ENCODE measurements at places on chromosomes 1 and 21. TPM values are rescaled to one million over a fixed set of nuclear protein-coding genes. Genes with fewer than 3 reads are reported as not detected.

- no peak for DNase-seq
These were observed 183.0 kb downstream of the ZZZ3 start for GRCh38 chr1:77499466-77499865.

GRCh38 chr1:229360420-229360819 is 17.6 kb upstream of the CCSAP start:
- DNase-seq, result no peak

GRCh38 chr1:87958201-87958600 is 629.5 kb downstream of the LMO4 start:
- DNase-seq, result no peak

- no peak for DNase-seq
These were observed 159.6 kb upstream of the BACE2 start for GRCh38 chr21:41008351-41008750.

GRCh38 chr21:34020005-34020847 is 53.2 kb upstream of the MRPS6 start:
- no peak for DNase-seq

- DNase-seq, result no peak
These were observed 3.0 kb downstream of the MMEL1 start for GRCh38 chr1:2629627-2630497.

DNA sequence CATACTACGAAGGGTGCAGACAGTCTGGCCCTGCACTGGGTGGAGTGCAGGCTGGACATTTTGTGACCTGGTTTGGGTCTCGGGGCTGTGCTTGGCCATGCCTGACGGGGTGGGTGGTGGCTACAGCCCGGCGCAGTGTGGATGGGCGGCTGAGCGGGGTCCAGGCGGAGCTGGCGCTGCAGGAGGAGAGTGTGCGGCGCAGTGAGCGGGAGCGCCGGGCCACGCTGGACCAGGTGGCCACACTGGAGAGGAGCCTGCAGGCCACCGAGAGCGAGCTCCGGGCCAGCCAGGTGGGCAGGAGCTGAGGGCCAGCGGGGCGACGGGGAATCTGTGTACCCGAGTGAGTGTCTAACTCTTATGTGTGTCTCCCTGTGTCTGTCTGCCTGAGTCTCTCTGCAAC is 14.1 kb downstream of the MFAP2 start:
- DNase-seq, result no peak

DNA sequence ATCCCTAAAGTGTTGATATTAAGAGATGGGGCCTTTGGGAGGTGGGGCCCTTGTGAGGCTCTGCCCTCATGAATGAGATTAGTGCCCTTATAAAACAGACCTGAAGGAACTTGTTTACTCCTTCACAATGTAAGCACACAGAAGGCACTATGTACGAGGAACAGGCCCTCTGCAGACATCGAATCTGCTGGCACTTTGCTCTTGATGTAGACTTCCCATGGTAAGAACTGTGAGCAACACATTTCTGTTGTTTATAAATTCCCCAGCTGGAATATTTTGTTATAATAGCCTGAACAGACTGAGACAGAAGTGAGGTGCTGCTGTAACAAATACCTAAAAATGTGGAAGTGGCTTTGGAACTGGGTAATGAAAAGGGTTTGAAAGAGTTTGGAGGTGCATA is 193.2 kb downstream of the TGFB2 start:
- no peak for DNase-seq

DNA sequence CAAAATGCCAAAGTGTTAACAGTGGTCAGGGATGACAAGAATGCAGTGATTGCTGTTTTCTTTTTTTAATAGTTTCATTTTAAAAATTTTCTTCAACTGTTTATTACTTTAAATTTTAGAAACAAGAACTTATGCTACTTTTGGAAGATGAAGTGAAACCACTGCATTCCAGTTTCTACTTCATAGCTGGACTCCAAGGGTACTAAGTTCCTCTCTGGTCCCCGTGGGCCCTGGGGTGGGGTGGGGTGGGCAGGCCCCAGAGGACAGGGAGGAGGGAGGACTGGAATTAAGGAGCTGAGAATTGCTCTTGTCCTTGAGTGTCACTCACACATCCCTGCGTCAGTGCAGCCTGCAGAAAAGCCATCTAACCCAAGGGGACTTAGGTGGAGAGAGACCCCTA is 97.3 kb downstream of the RAVER2 start:
- no peak for DNase-seq

DNA sequence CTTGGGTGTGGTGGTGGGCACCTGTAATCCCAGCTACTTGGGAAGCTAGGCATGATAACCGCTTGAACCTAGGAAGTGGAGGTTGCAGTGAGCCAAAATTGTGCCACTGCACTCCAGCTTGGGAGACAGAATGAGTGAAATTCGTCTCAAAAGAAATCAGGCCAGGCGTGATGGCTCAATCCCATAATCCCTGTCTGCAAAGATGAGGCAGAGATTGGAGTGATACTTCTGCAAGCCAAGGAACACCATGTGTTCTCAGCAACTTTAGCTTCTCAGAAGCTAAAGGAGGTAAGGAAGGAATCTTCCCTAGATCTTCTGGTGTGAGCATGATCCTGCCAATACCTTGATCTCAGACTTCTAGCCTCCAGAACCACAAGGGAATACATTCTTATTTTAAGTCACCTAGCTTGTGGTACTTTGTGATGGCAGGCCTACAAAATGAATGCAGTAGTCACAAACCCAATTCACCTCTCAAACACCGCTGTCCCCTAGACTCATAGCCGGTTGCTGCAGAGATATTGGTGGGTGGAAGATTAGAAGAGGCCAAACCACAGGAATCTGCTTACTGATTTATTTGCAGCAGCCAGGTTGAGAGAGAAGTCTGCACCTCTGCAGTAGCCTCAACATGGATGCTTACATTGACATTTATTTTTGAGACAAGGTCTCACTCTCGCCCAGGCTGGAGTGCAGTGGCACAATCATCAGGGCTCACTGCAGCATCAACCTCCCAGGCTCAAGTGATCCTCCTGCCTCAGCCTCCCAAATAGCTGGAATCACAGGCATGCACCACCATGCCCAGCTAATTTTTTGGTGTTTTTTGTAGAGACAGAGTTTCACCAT is 18.6 kb downstream of the L1TD1 start:
- no peak for DNase-seq

- DNase-seq, result no peak
These were observed 184.5 kb upstream of the TMPRSS15 start for GRCh38 chr21:18588001-18588662.

The C1orf185 gene
- not detected for total RNA-seq

The OTUD3 gene
- total RNA-seq, result 5.8 TPM

The GUCA2A gene
- total RNA-seq, result not detected

The RGS16 gene
- total RNA-seq, result 38.9 TPM

The NCAM2 gene
- total RNA-seq, result 2.2 TPM

The KRTAP26-1 gene
- not detected for total RNA-seq

The FABP3 gene
- total RNA-seq, result 15.5 TPM

Data from omental fat pad (tissue), 4 donors.